ENCODE measurements at places on chromosomes 1 and 21. TPM values are rescaled to one million over a fixed set of nuclear protein-coding genes. Genes with fewer than 3 reads are reported as not detected.

GPA33 gene
- total RNA-seq = not detected

DNA sequence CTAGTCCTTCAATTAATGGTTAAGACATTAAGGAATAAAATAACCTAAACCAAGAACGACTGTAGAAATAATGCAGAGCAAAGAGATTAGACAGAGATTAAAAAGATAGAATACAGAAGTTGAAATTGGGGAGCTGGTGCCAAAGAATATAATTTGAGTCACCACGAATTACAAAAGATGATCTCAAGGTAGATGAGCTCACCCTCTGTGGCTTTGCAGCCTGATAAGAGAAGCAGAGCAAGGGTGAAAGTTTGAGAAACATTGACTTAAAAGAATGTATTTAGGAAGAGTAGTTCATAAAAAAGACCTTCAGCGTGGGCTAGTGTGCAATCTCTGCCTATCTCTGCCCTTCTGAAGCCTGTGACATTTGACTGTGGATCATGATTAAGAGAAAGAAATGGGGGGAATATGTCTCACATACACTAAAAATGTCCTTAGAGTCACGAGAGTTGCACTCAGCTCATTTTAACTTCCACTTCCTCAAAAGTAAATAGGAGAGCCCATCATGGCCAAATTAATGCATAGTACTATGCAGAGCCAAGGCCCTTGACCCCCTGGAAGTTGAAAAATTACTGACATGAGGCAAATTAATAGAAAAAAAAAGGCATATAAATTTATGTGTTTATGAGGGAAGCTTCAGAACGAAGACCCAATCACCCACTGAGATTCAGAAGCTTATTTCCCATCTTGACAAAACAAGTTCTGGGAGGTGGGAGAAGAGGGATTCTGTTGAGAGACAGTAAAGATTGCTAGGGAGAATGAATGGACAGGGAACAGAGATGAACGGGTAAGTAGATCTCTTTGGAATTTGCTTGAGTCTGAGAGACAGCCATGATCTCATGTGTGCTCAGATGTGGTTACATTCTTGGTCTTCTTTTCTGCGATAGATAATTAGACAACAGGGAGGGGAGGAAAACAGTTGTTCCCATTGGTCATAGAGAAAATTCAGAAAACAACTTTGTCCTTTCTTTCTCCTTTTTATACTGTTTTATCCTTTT is 395.4 kb upstream of the LRRC7 start:
- no peaks in the 10 kb centered on the region for H3K27me3 ChIP-seq
- no peak overlapping the region for H3K4me3 ChIP-seq
- no peaks in the 10 kb centered on the region for H3K4me1 ChIP-seq
- H3K27ac ChIP-seq = no peak overlapping the region

AMY2B gene
- 10.7 TPM for total RNA-seq

- H3K36me3 ChIP-seq = no peaks in the 10 kb centered on the region
- H3K27ac ChIP-seq = no peak overlapping the region
- H3K27me3 ChIP-seq = no peaks in the 10 kb centered on the region
- no peak for DNase-seq
- H3K4me3 ChIP-seq = no peak overlapping the region
Measured at GRCh38 chr1:218656301-218657037, 311.3 kb downstream of the TGFB2 start.

DNA sequence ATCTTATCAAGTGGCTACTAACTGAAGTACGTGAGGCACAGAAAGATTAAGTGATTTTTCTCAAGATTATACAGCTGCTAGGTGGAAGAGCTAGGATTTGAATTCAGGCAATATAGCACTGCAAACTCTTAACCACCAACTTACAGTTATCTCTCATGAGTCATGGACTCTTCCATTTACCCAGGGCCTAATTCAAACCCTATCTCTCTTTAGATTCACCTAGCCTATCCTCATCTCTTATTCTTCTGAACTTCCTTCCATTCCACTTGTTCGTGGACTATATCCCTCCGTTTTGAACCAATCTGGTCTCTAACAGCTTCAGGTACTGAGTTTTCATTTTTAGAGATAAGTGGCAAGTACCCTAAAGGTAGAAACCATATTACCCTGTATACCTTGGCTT is 92.8 kb upstream of the DMRTA2 start:
- H3K36me3 ChIP-seq = no peaks in the 10 kb centered on the region
- no peaks in the 10 kb centered on the region for H3K27me3 ChIP-seq
- no peak overlapping the region for H3K4me3 ChIP-seq
- no peaks in the 10 kb centered on the region for H3K4me1 ChIP-seq

USH2A gene
- total RNA-seq = not detected

SPATA17 gene
- not detected for total RNA-seq

- H3K4me3 ChIP-seq = peak overlapping the region; percentile 69
- H3K4me1 ChIP-seq = peaks cover 22% of the 10 kb centered on the region
- peaks cover 9% of the 10 kb centered on the region for H3K36me3 ChIP-seq
- H3K27me3 ChIP-seq = no peaks in the 10 kb centered on the region
- H3K27ac ChIP-seq = peak overlapping the region; percentile 33
Measured at GRCh38 chr1:10471411-10472219, 714 bp downstream of the DFFA start.

ALPL gene
- 35.3 TPM for total RNA-seq

DNA sequence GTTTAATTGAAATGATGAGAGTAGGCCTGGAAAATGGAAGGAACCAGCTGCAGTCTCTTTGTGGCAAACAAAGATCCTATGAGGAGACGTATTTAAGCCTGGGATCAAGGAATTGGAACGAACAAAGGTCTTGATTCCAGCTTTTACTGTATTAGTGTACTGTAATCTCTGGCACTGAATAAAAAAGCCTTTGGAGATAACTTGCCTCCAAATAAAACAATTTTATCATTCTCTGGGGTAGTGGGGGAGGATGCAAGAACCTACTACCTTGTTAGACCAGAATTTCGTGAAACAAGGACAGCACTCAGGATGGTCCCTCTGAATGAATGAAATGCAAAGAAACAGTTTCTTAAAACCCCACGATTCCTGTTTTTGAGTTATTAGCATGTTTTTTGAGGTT is 134.2 kb downstream of the RWDD3 start:
- no peak overlapping the region for H3K27ac ChIP-seq
- H3K36me3 ChIP-seq = no peaks in the 10 kb centered on the region
- H3K4me3 ChIP-seq = no peak overlapping the region
- DNase-seq = no peak
- H3K27me3 ChIP-seq = no peaks in the 10 kb centered on the region
- no peaks in the 10 kb centered on the region for H3K4me1 ChIP-seq

TINAGL1 gene
- total RNA-seq = 1,807 TPM

IARS2 gene
- total RNA-seq = 41.0 TPM

- peaks cover 26% of the 10 kb centered on the region for H3K4me1 ChIP-seq
- H3K27me3 ChIP-seq = peaks cover 5% of the 10 kb centered on the region
- H3K4me3 ChIP-seq = peak overlapping the region; percentile 98
- H3K27ac ChIP-seq = peak overlapping the region; percentile 79
Measured at GRCh38 chr1:2411801-2412394, 466 bp downstream of the PEX10 start.

GRCh38 chr1:32801096-32801715 is 16.0 kb downstream of the YARS1 start:
- no peaks in the 10 kb centered on the region for H3K4me1 ChIP-seq
- no peaks in the 10 kb centered on the region for H3K27me3 ChIP-seq
- no peak overlapping the region for H3K27ac ChIP-seq
- peaks cover 33% of the 10 kb centered on the region for H3K36me3 ChIP-seq
- H3K4me3 ChIP-seq = no peak overlapping the region
- DNase-seq = no peak

- no peak within 1 kb of the TSS for H3K4me3 ChIP-seq
- DNase-seq = no peak
Measured at GRCh38 chr1:247548769-247549182, at the start of gene GCSAML. Gene GCSAML (plus strand): TSS chr1:247549134. CDS start chr1:247549192, 58 bp downstream.

DNA sequence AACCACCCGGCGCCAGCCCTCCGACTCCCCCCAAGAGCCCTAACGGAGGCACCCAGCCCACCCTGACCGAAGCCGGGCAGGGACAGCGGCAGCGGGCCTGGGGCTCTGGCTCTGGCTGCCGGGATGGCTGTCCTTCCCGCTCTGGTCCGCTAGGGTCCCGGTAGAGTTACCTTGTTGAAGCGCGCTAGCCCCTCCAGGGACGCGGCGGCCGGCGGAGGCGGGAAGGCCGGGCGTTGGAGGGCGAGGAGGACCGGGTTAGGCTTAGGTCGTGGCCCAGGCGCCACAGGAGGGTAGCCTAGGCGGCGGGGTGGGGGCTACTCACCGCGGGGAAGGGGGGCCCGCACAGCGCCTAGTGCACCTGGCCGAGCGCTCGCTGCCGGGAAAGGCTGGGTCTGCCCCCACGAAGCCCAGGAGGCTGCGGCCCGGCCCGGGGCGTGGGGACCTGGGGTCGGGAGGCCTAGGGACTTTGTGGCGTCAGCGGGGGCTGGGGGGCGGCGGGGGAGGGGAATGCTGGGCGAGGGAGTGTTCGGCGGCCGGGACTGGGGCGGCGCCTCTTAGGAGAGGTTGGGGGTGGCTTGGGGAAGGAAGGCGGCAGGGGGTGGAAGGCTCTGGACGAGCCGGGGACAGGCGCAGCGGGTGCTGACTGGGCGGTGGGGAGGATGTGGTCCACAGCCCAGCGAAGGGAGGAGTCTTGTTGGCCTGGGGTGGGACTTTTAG is at the start of gene TRIM17:
Gene TRIM17, minus strand, starts transcription at position 645 of the 717 bp plus-strand sequence. CDS start 1,789 bp downstream, outside the sequence.
- no peak for DNase-seq
- H3K4me1 ChIP-seq = peaks cover 10% of the 10 kb centered on the region
- H3K27ac ChIP-seq = no peak within 1 kb of the TSS
- H3K36me3 ChIP-seq = no peaks in the 10 kb centered on the region
- peaks cover 19% of the 10 kb centered on the region for H3K27me3 ChIP-seq

- DNase-seq = no peak
- H3K4me3 ChIP-seq = no peak overlapping the region
- no peaks in the 10 kb centered on the region for H3K4me1 ChIP-seq
- H3K27me3 ChIP-seq = no peaks in the 10 kb centered on the region
Measured at GRCh38 chr1:78713297-78713696, 63.7 kb downstream of the IFI44 start.

S100A3 gene
- not detected for total RNA-seq

DNA sequence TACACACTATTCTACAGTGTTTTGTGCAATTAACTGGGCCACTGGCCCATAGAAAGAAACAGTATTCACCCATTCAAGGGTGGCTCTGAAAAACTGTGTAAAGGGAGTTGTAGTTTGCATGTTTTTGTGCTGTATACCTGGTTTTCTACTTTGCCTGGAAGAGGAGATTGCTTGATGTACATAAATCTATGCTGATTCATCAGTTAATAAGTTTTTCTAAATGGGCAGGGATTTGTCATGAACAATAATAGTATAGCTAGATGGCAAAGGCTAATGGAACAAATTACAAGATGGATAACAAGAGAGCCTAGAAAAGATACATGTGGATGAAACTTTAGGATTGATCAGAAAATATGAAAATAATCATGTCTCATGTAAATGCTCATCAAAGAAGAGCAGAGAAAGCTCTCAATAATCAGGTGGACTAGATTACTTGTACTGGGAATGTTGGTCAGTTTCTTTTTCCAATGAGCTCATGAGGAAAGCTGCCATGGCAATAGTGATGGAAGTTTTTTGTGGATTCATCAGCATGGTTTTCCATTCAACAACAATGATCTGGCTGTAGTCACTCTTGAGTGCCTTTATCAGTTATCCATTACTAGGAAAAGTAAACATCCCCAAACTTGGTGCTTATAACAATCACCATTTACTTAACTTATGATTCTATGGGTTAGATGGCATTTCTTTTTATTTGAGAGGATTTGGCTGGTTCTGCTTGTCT is 602.8 kb downstream of the BRINP3 start:
- no peak overlapping the region for H3K27ac ChIP-seq
- H3K4me1 ChIP-seq = no peaks in the 10 kb centered on the region
- H3K27me3 ChIP-seq = no peaks in the 10 kb centered on the region

LCE6A gene
- total RNA-seq = not detected

DNA sequence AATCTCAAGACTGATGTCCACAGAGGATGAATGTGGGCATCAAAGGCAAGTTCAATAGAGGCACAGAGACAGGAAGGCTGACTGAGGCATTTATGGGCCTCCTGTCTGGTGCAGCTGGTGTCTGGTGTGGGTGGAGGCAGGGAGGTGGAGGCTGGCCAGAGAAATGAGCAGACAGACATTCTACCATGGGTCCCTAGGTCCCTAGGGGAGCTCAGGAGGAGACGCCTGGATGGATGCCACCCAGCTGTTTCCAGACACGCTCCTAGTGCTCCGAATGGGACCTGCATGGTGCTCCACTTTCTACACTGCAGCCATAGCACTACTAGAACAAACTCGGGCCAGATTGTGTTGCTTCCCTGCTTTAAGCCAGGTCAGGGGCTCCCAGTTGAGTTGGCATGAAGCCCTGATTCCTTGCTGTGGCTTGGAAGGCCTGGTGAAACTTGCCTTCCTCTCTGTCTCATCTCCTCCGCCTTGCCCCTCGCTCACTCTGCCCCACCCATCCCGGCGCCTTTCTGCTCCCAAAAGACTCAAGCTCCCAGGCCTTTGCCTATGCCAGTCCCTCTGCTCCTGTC is 25.3 kb downstream of the PADI2 start:
- no peaks in the 10 kb centered on the region for H3K4me1 ChIP-seq
- no peaks in the 10 kb centered on the region for H3K36me3 ChIP-seq
- H3K4me3 ChIP-seq = no peak overlapping the region
- DNase-seq = no peak
- no peak overlapping the region for H3K27ac ChIP-seq
- H3K27me3 ChIP-seq = no peaks in the 10 kb centered on the region

DNA sequence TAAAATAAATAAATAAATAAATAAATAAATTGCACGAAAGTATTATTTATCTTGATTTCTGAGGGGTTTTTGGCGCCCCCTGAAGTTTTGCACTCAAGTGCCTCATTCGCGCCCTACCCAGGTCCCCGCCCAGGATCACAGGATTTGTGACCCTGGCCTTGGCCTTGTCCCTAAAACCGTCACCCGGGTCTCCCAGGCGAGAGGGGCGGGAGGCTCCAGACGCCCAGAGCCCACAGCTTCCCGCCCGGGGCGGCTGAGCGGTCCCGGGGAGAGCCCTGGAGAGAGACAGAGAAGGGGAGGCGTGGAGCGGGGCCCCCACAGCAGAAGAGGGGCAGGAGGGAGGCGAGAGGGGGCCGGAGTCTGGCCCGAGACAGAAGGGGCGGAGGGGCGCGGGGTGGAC is 91.8 kb upstream of the CASZ1 start:
- H3K27me3 ChIP-seq = no peaks in the 10 kb centered on the region
- no peak overlapping the region for H3K4me3 ChIP-seq
- DNase-seq = no peak
- H3K4me1 ChIP-seq = no peaks in the 10 kb centered on the region

Measured in ascending aorta (tissue), 2 donors.